Kidney glomerular epithelial cell (primary cell): ENCODE measurements at places on chromosomes 2 and 18.
A peak's percentile ranks its signal among the peaks of the same experiment; 100 is the strongest.

DNA sequence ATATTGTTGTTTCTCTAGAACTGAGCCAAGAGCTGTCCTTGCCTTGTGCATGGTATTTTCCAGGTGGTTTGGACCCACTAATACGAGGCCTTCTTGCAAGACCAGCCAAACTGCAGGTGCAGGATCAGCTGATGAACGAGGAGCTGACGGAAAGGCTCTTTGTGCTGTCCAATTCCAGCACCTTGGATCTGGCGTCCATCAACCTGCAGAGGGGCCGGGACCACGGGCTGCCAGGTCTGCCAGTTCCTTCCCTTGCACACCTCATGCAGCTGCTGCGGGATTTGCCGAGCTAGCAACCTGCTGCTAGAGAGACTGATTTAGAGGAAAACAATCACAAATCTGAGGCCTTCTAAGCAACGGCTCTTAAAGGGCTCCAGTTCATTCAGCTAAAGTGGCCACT lies 74.5 kb downstream of the TPO start:
- DNase-seq = no peak

- DNase-seq = no peak
These were observed 162.4 kb upstream of the CWC22 start for GRCh38 chr2:180169474-180169873.

- no peak for DNase-seq
These were observed 848 bp downstream of the VRK2 start for GRCh38 chr2:58047373-58047935.

DNA sequence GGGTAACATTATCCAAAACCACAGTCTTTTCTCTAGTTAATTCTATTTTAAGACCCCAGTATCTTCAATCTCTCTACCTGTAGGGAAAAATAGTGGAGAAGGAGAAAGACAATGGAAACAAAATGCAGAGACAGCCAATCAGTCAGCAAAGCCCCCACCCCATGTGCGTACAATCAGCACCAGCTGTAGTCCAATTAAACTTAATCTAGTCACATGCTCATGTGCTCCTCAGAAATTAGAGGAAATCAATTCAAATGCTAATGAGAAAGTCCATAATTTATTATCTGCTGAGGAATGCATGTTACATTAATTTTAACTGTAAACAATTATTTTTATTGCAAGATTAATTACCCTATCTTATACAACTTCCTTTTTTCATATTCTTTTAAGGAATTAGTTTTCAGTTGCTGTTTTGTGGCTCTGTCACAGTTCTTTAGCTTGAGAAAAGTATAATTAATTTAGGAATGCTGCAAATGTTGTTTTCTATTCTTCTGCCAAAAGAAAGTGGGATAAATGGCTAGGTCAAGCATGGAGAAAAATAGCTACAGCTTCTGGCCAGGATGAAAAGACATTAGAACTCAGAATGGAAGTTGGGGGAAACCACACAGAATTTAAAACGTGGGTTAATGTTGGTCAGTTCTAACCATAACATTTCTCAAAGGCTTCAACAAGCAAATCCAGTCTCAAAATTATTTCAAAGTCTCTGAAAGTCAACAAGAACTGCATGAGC lies 232.4 kb upstream of the HNRNPA3 start:
- DNase-seq = no peak

GRCh38 chr2:254241-254640 lies 9.6 kb downstream of the SH3YL1 start:
- peak; percentile 63 for DNase-seq

- no peak for DNase-seq
These were observed 26.9 kb downstream of the CELF4 start for GRCh38 chr18:37538526-37539205.

GRCh38 chr2:7899241-7899640 lies 782.6 kb upstream of the ID2 start:
- DNase-seq = no peak

- DNase-seq = peak; percentile 51
These were observed 41.1 kb downstream of the UPP2 start for GRCh38 chr2:158142568-158143332.

GRCh38 chr2:51350100-51350499 lies 318.2 kb upstream of the NRXN1 start:
- DNase-seq = no peak

GRCh38 chr2:9124231-9124741 lies 82.3 kb upstream of the ASAP2 start:
- DNase-seq = no peak

DNA sequence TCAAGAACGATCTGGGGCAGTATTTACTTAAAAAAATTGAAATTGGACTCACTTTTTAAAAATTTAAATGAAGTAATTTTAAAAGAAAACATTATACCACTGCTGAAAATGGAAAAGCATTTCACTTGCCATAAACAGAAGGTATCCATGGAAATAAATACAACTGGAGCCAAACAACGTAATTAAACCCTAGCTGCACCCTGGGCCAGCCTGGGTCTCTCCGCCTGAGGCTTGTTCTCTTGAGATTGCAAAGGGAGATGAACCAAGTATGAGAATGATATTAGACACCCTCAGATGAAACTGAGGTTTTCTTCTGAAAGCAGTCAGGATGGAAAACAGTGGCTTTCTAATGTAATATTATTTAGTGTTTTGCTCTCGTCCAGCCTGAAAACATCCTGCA lies 264.4 kb downstream of the KCNE4 start:
- no peak for DNase-seq

DNA sequence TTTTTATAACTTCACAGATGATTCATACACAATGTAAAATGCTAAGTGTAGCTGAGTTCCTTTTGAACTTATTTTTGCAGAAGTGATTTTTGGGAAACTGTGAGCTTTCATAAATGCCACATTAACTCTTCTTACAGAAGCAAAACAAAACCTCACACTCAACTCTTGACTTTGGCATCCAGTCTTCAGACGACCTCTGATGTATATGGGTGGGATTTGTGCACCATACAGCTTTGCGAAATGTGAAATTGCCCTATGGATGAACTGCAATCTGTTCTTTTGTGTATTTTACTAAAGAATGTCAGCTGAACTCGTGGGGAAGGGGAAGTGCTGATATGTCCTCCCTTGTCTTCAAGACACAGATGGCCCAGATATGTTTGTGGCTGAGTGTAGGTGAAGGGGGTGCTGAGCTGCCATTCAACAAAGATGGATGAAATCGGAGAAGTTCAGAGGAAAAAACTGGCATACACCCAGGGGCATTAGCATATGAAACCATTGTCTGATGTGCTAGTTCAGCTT lies 218.3 kb downstream of the PTGR3 start:
- no peak for DNase-seq

- DNase-seq = no peak
These were observed 37.6 kb downstream of the CENPO start for GRCh38 chr2:24830786-24831185.

DNA sequence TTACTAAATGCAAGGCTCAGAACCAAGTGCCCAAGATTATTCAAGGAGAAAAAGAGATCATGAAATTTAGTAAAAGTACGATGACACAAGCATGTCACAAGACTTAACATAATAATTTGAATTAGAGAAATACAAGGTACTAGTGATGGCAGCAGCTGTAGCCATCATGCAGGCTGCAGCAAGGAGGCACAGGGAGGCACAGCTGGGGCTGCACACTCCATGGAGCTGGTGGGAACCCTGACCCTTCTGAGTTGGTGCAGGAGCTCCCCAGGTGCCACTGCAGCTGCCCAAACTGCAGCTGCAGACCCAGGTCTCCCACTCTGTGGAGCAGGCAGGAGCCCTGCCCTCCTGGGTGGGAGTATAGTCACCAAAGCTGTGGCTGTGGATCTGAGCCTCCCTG lies 46.0 kb downstream of the COL3A1 start:
- DNase-seq = no peak

GRCh38 chr18:74856434-74856833 lies 258.8 kb downstream of the ZNF407 start:
- DNase-seq = no peak

DNA sequence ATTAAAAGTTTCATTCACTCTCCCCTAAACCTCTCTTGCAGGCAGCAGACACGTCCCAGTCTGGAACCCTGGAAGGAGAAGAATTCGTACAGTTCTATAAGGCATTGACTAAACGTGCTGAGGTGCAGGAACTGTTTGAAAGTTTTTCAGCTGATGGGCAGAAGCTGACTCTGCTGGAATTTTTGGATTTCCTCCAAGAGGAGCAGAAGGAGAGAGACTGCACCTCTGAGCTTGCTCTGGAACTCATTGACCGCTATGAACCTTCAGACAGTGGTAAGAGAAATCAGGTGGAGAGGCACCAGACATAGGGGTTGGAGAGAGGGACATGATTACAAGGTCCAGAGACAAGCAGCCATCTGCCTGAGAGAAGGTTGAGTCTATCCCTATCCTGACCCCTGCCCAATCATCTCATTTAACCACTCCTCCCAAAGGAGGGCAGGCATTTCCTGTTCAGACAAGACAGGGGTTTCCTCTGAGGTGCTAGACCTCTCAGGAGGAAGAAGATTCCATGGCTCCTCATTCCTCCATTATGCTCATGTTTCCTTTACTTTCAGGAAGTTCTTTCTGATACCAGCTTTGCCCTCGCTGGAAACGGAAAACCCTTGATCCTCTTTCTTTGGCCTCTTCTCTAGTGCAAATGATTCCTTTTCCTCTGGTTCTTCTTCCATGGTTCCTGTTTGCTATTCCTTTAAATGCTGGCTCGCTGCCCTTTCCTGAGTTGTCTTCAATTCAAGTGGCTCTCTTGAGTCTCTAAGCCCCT lies 15.1 kb downstream of the PLCD4 start:
- DNase-seq = peak; percentile 7

DNA sequence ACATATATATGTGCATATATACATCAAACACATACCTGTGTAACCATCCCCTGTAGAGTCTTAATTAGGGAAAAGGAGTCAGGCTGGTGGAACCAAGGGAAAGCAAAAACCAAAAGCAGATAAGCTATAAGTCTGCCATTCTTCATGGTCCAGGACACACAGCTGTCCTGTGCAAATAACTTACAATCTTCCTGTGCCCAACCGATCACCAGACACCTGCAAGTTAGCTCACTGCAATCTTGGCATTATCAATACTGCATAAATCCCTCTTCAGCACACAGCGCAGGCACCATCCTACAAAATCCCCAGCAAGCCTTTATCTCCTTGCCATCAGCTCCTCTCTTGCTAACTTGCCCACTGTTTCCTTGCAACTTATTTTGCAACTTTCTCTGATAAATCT lies 60.8 kb upstream of the DYNAP start:
- no peak for DNase-seq

GRCh38 chr2:162114271-162114670 lies 37.8 kb downstream of the GCG start:
- peak; percentile 48 for DNase-seq

GRCh38 chr2:215968499-215968898 lies 44.9 kb downstream of the MREG start:
- no peak for DNase-seq

DNA sequence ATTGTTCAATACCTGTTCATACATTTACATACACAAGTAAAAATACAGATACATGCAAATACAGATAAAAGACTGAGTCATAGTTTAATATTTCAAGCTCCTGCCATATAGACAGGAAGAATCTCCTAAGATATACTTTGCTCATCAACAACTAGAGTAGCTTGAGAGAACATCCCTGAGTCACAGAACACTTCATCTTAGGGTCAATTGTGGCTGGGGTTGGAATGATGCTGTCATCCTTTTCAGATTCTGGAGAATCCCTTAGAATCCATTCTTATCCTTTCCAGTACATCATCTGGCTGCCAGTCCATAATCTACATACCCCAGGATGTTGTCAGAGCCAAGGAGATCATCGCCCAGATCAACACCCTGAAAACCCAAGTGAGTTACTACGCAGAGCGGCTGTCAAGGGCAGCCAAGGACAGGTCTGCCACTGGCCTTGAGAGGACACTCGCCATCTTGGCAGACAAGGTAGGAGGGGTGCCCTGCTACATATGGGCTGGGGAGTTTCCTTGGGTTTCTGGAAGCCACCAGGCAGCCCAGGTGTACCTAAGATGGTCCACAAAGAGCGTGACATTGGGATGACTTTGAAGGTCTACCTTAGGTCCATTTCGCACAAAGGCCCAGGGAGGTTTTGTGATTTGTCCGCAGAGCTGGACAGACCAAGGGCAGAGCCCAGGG lies 55.7 kb downstream of the COA5 start:
- DNase-seq = no peak

- peak; percentile 17 for DNase-seq
These were observed at the start of gene KCNS3 for GRCh38 chr2:17878281-17879136. Gene KCNS3 (plus strand): TSS chr2:17878667. CDS start chr2:17931009, 52,342 bp downstream.

- no peak for DNase-seq
These were observed 565 bp downstream of the SP140 start for GRCh38 chr2:230226051-230226551.
